Stimulated activated CD4-positive, alpha-beta T cell treated with anti-CD3 and anti-CD28 coated beads, Interleukin-4, amount 100 ng/mL, for 24 hours (primary cell): ENCODE measurements at places on chromosomes 12 and 14.

DNA sequence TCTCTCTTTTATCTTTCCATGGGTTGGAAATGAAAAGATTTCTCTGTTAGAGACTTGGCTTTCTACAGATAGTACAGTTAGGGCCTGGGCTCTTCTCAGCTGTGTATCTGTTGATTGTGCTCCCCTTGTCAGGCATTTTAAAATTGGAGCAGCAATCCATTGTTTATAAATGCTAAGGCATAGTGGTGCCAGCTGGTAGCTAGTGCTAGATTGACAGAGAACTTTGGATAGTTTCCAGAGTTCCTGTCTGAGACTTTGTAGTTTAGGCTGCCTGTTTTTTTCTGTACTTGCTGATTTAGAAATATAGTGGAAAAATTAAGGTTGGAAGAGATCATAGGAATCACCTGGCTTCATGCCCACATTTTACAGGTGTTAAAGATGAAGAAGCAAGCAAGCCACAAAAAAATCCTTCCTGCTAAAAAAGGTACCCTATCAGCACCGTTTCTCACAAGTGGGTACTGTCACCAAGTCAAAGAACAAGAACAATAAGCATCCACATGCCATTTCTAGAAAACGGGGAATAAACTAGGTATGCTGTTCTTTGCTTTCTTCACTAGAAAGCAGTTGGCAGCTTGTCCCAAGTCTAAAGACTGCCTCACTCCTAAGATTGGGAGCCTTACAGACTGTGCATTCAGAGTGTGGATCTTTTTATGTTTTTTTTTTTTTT lies 6.2 kb downstream of the TTLL5 start:
- DNase-seq, result no peak

GRCh38 chr12:1702713-1703112 lies 11.8 kb downstream of the ADIPOR2 start:
- no peak for DNase-seq

- no peak for DNase-seq
These were observed 132.7 kb downstream of the SSPN start for GRCh38 chr12:26327975-26328644.

DNA sequence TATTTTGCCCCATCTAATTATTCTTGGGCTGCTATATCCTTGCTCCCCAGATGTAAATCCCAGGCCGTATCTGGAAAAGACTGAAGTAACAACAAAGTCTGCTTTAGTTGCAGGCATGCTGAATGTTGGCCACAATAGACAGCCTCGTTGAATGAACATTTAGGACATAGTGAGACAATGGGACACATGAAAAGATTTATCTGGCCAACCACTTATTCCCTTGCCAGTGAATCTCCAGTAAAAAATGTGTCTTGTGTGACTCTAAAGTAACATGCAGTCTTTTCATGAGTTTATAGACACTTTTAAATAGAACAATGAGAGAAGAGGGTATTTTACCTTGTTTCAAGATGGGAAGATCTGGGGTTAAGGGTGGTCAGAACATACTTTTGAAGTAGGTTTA lies 60.2 kb upstream of the STXBP6 start:
- DNase-seq, result no peak
